ENCODE measurements at places on chromosomes 13 and 19. TPM values are rescaled to one million over a fixed set of nuclear protein-coding genes. Genes with fewer than 3 reads are reported as not detected.
A peak's percentile ranks its signal among the peaks of the same experiment; 100 is the strongest.

GRCh38 chr19:33693678-33694077, 71.9 kb downstream of the CHST8 start:
- no peak for DNase-seq

DNA sequence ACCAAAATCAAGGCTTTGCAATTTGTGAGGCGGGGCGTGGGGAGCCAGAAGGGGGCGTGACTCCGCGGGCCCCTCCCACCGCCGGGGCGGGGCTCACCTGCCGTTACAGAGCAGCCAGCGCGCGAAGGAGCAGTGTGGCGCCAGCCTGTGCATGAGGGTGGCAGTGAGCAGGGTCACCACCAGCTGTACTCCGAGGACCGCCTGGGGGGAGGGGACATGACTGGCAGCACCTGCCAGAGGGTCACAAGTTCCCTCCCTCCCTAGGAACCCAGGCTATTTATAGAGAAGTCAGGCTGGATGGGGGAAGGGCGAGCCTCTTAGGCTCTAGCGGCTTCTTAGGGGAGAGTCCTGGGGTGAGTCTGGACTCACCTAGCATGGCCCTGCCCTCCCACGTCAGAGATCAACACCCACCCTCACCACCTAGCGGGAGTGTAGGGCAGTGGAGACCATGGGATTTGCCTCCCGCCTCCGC, 3.6 kb downstream of the TMEM161A start:
- no peak for DNase-seq

NEK5 gene
- polyA plus RNA-seq, result 3.4 TPM

DNA sequence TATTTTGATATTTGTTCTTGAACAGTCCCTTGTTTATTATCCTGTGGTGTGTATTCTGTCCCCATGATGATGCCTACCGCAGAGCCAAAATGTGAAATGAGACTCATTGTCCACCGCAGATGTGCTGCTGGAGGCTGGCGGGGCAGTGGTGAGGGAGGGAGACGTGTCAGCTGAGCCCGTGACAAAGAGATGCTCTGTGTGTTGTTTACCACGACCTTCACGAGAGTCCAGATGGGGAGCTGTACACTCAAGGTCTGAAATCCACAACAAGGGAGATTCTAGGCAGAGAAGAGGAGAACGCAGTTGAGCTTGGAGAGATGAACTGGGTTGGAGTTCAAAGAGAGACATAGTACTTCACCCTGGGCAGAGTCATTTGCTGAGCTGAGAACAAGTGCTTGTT, 20.8 kb upstream of the AMER2 start:
- DNase-seq, result no peak

GRCh38 chr19:47679251-47679900, 33.8 kb upstream of the EHD2 start:
- no peak for DNase-seq

DNA sequence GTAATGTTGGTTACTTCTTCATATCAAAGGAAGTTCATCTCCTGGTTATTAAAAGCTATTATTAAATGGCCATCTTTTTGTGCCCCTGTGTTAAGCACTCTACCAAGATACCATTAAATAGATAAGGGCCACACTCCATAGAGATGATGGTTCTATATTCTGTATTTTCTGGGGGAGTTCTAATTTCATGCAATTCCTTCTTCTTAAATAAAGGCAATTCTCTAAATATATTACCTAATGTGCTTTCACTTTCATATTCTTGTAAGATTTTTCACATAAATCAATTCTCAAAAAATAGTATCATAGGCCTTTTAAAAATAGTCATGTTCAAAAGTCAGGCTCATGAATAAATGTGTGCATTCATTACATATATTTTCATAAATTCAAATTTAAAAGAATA, 47.0 kb upstream of the USPL1 start:
- no peak for DNase-seq

- DNase-seq, result no peak
Observed at GRCh38 chr13:44842158-44842557, 147.1 kb downstream of the NUFIP1 start.

DNA sequence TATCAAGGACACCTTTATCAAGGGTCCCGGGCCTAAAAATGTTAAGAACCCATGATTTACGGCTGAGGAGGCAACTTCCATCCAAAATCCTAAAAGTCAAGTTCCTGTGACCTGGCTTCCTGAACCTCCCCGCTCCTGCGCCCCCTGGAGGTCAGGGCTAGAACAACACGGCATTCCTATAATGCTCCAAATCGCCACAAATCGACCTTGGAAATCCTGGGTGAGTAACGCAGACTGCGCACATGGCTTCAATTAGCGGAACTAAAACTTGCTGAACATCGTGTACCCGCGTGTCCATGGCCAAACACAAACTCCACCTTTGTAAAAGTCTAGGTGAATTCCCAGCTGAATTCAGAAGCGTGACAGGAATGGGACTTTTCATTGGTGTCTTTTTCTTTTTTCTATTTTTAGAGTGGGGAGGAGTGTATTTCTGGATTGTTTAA, 4.3 kb upstream of the C5AR1 start:
- DNase-seq, result no peak

SERP2 gene
- 14.4 TPM for polyA plus RNA-seq

- DNase-seq, result no peak
Observed at GRCh38 chr19:3047496-3048189, 14.7 kb downstream of the TLE5 start.

DNA sequence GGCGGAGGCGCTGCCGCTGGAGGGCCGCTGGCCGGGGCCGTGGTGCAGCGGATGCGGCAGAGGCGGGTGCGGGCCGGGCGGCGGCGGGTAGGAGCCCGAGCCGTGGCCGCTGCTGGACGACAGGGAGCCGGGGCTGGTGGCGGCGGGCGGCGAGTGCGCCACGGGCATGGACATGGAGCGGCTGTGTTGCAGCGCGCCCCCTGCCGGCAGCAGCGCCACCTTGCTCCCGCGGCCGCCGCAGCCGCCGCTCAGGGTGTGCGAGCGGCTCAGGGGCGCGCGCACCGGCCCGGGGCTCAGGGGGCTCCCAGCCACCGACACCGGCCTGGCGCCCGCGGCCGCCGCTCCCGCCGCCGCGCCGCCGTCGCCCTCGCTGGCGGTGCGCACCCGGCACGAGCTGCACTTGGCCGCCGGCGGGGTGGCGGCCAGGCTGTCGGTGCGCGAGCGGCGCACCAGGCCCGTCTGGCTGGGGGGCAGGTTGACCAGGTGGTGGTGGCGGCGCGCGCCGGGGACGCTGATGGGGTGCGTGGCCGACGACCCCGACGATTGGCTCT, 1.7 kb downstream of the IRS2 start:
- DNase-seq, result no peak

DNA sequence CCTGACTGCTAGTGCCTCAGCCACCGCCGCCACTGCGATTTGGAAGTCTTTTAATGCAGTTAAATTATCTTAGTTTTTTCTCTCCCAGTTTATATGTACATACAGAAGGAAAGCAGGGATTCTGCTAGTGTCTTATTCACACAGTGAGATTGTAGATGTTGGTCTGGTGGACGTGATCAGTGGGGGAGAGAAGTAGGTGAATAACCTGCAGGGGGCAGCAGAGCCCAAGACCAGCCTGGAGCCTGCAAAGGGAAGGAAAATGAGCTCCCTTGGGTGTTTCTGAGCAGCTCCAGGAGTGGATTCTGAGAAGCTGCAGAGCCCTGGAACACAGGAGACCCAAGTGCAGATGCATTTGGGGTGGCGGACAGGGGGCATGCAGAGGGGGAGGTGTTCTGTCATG, 26.3 kb downstream of the ZNF844 start:
- DNase-seq, result peak; percentile 47

MAB21L1 gene
- not detected for polyA plus RNA-seq

DNA sequence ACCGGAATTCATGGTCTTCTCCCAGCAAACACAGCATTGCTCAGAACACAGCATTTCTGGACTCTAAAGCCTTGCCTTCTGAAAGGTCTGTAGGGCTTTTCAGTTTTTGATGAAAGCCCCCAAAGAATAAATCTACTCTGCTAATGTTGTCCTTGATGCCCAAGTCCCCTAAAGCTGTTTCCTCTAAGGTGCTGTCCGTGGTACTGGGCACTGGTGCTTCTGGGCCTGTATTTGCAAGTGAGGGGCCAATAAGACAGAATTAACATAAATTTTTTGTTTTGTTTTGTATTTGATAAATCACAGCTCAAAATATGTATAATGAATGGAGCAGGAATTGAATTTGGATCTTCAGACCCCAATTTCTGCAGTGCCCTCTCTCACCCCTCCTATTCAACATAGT, 12.1 kb upstream of the LGALS13 start:
- DNase-seq, result no peak

DNA sequence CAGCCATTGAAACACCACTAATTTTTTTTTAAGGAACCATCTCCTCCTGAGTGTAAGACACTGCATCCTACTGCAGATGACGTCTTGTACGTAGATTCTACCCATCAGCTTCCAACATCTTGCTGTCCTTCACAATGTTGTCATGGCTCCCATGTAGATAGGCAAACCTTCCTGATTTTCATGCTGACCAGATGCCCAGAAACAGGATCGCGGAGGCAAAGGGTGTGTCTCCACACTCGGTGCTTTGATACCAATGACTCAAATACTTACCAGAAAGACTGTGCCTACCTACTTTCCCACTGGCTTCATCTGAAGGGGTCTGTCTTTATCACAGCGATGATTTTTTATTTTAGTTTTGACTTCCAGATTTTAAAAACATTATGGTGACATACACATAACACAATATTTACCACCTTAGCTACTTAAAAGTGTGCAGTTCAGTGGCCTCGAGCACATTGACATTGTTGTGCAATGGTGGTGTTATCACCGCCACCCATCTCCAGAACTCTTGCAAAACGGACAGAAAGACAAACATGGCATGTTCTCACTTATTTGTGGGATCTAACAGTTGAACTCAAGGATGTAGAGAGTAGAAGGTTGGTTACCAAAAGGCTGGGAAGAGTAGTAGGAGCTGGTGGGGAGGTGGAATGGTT, 94.0 kb upstream of the PEG3 start:
- DNase-seq, result no peak

DNA sequence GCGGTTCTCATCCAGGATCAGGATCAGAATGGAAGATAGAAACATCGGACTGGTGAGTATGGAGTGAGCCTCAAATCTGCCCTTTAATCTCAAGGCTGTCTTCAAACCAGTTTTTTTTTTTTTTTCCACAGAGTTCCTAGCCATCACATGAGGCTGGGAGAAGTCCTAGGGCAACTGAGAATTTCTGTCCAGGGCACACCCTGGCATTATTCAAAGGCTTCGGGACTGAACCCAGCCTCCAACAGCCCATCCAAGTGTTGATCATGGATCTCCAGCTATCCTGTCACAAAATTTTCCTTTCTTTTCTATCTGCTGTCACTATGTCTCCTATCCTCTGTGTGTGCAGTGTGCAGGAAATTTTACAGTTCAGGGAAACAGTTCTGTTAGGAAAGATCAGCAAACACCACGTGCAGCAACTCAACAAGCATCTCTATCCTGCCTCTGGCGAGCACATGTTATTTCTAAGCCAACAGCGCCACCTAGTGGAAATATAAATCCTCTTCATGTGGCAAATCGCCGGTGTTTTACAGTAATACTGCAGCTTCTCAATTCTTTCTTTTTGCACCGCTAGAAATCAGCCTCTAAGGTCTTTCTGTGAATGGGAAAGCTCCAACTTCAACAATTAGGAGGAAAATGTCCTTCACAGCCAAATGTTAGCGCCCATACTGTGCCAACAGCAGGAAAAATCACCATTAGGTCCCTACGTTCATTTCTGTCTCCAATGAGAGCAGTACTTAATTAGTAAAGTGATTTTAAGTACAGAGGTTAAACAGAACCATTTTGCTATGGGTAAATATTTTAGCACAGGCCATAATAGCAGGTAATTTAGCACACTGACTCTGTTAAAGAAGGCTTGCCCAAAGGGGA, 21.4 kb upstream of the ZNF181 start:
- peak; percentile 63 for DNase-seq

GRCh38 chr19:47019431-47020041, at the start of gene NPAS1:
Gene NPAS1 (plus strand): TSS chr19:47019837. CDS start chr19:47021048, 1,211 bp downstream.
- no peak for DNase-seq

COMP gene
- polyA plus RNA-seq, result 0.45 TPM

ANGPTL4 gene
- polyA plus RNA-seq, result 3.7 TPM

RRAS gene
- polyA plus RNA-seq, result 25.7 TPM

DNA sequence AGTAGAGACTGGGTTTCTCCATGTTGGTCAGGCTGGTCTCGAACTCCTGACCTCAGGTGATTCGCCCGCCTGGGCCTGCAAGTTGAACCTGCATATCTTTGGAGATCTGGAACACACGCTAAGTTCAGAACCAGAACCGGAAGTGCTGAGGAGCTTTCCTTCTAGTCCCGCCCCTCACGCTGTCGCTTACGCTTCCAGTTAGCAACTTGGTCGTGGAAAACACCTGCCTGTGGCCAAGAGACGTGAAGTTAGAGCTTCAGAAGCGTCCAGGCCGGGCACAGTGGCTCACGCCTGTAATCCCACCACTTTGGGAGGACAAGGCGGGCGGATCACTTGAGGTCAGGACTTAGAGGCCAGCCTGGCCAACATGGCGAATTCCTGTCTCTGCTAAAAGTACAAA, 15.0 kb upstream of the ZNF57 start:
- no peak for DNase-seq

PPM1N gene
- polyA plus RNA-seq, result 0.56 TPM

DNA sequence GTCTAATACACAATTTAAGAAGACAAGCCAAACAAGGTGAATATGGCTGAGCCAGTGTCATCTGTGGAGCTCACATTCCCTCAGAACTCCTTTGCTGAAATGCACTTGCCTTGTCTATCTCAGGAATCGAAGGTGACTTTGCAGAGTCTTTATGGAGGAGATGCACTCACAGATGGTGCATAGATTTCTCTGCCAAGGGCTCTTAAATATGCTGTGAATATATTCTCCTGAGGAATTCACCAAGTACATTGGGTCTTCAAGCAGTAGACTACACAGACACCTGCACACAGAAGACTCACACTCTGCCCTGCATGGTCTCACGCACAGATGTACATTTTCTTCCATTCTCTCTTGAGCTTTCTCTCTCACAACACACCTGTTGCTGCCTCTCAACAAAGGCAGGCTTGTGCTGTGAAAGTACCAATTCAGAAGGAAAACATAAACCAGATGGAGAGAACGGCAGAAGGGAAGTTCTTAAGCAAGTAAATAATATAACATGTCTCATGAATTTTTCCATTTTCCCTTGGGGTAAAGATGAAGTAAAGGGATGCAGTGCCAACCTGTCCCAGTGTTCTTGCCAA, 174.7 kb downstream of the DLEU7 start:
- no peak for DNase-seq

C1QTNF9 gene
- 0.14 TPM for polyA plus RNA-seq

NUCB1 gene
- 314 TPM for polyA plus RNA-seq

- DNase-seq, result no peak
Observed at GRCh38 chr19:2235381-2236063, 607 bp downstream of the PLEKHJ1 start.

BEST2 gene
- polyA plus RNA-seq, result not detected

Measured in left renal pelvis (tissue), 4 donors.